ENCODE measurements at places on chromosomes 6 and 20. TPM values are rescaled to one million over a fixed set of nuclear protein-coding genes. Genes with fewer than 3 reads are reported as not detected.
A peak's percentile ranks its signal among the peaks of the same experiment; 100 is the strongest.

Gene SNX14
- 79.4 TPM for total RNA-seq

Gene FOXQ1
- total RNA-seq, result not detected

Gene FBXL4
- total RNA-seq, result 9.0 TPM

Gene SLC22A1
- total RNA-seq, result not detected

Gene PRDM13
- 0.06 TPM for total RNA-seq

Gene CLPSL1
- total RNA-seq, result not detected

Gene GLP1R
- total RNA-seq, result not detected

Gene FOXP4
- total RNA-seq, result 2.6 TPM

DNA sequence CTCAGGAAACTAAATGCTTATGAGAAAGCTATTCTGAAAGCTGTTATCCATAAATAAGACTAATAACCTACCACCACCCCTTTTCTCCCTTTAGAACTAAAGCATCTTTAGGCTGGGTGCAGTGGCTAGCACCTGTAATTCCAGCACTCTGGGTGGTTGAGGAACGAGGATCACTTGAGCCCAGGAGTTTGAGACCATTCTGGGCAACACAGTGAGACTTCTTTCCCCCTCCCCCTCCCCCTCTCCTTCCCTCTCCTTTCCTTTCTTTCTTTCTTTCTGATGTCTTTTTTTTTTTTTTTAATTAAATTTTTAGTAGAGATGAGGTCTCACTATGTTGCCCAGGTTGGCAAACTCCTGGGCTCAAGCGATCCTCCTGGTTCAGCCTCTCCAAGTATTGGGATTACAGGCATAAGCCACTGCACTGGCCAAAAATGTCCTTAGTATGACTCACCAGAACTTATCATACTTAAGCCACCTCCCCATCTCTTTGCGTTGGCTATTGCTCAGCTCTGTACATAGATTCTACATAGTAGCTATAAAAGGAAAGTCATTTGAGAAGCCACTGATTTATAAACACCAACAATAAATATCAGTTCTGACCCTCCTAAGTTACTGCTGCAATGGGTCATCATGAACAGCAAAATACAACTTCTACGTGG, 54.8 kb upstream of the SPDEF start:
- no peak for DNase-seq

DNA sequence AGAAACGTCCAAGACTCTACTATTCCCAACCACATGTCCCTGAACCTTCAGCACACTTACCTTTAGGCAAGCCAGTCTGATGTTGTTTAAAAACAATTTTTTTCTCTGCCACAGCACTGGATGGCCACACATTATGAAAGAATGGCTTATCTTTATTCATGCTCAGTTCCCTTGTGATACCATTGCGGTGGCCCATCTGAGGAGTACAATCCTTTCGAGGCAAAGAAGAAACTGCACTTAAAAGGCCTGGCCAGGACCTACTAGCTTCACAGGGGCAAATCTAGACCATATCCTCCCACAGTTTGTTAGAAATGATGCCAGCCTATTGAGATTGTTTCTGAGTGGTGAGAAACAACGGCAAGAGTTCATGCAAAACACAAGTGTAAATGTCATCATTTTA, 88.4 kb upstream of the PLEKHG1 start:
- DNase-seq, result no peak

- DNase-seq, result peak; percentile 63
These were observed 14.5 kb downstream of the ADISSP start for GRCh38 chr20:3753098-3753497.

DNA sequence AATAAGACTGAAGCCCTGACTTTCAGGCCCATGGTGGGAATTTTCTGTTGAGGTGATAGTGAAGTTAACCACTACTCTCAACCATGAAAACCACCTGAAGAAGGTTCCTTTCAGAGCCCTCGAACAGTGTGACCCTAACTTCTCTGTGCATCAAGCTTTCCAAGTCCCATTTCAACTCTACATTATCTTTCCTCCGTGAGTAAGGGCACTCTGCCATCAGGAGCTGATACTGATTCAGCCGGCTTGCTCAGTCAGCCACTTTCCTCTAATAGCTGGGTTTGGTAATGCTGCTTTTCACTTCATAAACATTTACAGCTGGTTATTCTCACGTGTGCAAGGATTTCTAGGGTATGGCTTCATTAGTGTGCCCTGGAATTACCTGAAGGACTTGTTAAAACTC, 10.7 kb upstream of the SLA2 start:
- no peak for DNase-seq

GRCh38 chr6:23537828-23538227, 588.2 kb upstream of the NRSN1 start:
- DNase-seq, result no peak

GRCh38 chr20:24425523-24426135, 43.8 kb upstream of the SYNDIG1 start:
- DNase-seq, result no peak

DNA sequence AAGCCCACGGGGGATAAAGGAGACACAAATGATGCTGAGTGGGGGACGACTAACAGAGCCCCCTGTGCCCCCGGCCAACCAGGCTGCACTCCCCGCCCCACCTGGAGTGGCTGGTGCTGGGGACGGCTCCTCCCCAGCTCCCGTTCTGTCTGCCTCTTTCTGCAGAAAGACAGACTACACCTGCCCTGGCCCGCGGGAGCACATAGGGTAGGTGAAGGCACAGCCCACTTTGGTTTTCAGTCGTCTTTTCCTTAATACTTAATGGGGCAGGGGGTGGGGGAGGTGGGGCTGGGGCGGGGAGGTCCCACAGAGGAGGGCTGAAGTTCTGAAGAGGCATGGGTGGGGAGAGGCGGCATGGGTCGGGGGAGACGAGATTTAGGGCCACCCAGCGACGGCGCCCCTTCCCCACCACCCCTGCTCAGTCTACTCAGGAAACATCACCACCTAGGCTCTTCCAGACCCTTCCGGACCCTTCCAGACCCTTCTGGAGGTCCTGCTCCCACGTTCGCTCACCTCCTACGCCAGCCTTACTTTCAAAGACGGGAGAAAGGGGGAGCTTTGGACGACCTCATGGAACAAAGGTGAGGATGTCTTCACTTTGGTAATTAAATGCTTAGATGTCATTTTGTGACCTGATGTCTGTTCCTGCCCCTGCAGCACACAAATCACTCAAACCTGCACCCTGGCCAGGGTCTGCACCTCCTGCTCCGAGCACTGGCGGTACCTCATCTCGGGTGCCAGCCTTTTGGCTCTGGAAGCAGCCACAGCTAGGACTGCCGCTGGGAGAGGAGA, 21.2 kb upstream of the FRMD1 start:
- DNase-seq, result no peak

DNA sequence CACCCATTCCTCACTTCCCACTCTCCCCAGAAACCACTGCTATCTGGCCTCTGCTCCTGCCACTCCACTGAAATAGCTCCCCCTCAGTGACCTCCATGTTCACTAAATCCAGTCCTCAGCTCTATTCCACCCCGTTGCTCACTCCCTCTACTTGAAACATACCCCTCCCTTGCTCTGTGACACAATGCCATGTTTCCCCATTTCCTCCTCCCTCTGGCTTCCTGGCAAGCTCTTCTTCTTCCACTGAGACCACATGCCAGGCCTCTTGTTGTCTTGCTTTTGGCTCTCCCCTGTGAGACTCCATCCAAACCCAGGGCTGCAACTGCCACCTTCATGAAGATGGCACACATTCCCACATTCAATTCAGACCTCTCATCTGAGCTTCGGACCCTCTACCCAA, 13.9 kb downstream of the TMEM151B start:
- peak; percentile 99 for DNase-seq

- DNase-seq, result no peak
These were observed 133.1 kb upstream of the PTPRT start for GRCh38 chr20:43322851-43323250.

DNA sequence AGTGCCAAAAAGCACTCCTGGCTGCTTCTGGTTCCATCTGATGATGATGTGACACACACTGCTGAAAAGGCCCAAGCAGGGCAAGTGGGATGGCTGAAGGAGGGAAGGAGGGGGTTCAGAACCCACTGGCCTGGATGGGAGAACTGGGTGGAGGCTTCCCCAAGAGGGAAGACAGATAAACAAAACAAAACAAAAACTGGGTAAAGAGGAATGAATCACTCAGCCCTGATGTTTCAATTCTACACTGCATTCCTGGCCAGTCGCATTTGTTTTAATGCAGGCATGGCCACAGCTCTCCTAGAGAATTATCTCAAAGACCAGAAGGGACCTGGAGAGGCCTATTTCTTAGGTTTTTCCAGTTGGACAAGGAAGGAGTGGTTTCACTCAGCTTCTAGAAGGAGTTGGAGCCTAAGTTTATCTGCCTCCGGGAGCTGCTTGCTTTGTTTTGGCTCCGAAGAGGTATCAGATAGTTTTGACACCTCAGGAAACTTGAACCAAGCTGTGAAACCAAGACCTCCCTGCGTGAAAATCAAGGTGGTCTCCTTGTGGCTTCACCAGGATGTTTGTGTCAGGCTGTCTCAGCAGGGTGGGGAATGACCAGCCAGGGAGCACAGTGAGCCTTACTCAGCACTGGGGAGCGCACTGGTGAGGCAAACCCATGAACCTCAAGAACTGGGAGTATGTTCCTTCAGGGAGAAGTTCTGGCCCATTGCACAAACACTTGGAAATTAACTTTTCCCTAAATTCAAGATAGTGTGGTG, 16.1 kb downstream of the TTPAL start:
- no peak for DNase-seq

- no peak for DNase-seq
These were observed 139.4 kb upstream of the HMGN3 start for GRCh38 chr6:79373880-79374279.

GRCh38 chr6:903761-904160, 210.8 kb upstream of the EXOC2 start:
- DNase-seq, result no peak

- peak; percentile 25 for DNase-seq
These were observed 84.5 kb upstream of the MCHR2 start for GRCh38 chr6:100078509-100078908.

DNA sequence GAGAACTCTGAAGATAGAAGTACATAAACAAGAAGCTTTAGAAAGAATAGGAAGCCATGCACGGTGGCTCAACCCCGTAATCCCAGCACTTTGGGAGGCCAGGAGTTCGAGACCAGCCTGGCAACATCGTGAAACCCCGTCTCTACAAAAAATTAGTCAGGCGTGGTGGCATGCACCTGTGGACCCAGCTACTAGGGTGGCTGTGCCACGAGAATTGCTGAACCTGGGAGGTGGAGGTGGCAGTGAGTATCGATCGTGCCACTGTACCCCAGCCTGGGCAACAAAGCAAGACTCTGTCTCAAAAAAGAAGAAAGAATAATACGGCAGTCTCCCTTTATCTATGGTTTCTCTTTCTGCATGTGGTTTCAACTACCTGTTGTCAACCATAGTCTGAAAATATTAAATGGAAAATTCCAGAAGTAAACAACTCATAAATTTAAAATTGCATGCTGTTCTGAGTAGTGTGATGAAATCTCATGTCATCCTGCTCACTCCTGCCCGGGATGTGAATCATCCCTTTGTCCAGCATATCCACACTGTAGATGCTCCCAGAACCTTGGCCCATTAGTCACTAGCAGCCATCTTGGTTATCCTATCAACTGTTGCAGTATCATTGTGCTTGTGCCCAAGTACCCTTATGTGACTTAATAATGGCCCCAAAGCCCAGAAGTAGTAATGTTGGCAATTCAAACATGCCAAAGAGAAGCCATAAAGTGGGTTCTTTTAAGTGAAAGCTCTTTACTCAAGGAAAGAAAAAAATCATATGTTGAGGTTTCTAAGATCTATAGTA, 22.1 kb downstream of the DEK start:
- no peak for DNase-seq

- DNase-seq, result no peak
These were observed 136.1 kb upstream of the CDYL start for GRCh38 chr6:4640139-4640538.

GRCh38 chr6:42269974-42270510, 52.4 kb upstream of the MRPS10 start:
- no peak for DNase-seq

GRCh38 chr6:28383235-28384142, 16.1 kb downstream of the ZSCAN12 start:
- DNase-seq, result peak; percentile 80

All from G401 (cell line).